ENCODE measurements at places on chromosomes 5 and 9.

- no peak for DNase-seq
These were observed 76.8 kb downstream of the PRLR start for GRCh38 chr5:35153375-35153932.

- no peak for DNase-seq
These were observed 23.0 kb upstream of the JAK2 start for GRCh38 chr9:4962085-4962484.

DNA sequence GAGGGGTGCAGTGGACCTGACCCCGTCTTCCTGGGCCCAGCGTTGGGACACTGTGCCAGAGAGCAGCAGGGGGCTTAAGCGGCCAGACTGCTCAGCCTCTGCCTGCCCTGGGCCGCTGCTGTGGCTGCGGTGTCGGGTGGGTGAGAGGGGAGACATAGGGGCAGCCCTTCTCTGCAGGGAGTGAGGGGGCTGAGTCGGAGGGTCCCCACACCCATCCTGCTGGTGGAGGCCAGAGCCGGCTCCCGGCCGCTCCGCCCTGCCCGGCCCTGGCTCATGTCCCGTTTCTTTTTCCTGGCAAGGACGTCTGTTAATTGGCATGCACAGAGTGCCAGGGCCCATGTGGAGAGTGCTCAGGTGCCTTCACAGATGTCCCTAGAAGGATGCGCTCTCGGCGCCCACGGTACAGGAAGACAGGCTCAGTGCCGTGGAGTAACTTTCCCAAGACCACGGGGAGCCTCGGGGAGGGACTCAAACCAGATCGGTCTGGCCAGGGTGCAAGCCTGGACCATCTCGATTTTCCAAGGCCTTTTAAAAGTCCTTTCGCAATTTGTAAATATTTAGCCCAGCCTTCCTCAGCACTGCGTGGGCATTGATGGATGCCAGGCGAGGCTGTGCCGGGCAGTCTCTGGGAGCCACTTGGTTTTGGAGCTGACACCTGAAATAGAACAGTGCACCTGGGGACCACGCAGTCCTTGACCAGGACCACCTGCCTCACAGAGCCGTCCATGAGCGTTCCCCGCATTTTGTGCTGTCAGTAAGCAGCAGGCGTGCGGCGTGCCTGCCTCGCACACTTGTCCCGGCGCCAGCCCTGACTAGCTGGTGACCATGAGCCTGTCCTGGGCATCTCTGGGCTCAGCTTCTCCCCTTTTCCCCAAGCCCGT is 60.9 kb downstream of the RXRA start:
- no peak for DNase-seq

DNA sequence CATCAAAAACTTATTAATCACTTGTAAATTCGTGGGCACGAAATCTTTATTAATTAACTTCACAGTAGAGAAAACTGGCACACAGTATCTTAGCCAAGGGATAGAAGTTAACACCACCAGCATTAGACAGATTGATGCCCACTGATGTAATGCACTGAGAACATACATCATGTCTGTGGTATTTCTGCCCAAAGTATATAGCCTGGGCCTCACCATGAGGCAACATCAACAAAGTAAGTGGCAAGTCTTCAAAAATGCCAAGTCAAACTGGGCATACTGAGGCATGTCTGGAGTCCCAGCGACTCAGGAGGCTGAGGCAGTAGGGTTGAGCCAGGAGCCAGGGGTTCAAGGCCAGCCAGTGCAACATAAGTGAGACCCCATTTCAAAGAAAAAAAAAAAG is 79.5 kb downstream of the GLIS3 start:
- no peak for DNase-seq

DNA sequence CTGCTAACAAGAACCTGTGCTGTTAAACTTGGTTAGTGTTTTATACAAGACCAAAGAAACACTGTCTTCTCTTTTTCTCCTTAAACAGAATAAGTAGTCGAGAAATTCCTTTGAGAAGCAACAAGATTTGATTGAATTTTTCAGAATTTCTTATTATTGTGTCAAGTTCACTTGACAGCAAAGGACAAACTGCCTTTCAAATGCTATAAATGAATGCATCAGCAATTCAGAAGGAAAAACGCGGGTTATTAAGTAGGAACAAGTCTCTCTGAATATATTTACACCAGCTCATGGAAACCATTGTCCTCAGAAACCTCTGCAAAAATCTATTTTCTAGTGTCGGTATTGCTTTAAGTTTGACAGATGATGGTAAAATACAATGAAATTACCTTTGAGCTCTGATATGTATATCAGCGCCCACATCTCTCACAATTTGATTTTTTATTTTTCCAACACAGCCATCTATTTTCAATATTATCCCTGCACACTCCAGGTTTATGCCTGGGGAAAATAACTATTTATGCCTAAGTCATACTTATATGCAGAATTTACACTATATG is 4.4 kb downstream of the ATP10B start:
- no peak for DNase-seq

DNA sequence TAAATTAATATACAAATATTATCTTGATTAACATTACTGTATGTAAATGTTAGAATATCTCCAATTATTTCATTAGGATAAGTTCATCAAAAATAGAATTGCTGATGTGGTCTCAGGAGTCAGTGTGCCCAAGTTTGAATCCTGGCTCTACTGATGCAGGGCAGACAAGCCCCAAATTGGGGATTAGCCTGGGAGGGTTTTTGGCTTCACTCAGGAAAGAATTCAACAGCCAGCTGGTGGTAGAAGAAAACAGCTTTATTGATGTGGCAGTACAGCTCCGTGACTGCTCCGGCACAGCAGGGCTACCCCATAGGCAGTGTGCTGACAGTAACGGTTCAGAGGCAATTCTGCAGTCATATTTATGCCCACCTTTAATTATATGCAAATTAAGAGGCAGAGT is 32.5 kb downstream of the COL27A1 start:
- DNase-seq = no peak

- DNase-seq = no peak
These were observed 20.0 kb upstream of the PITX1 start for GRCh38 chr5:135053989-135054388.

DNA sequence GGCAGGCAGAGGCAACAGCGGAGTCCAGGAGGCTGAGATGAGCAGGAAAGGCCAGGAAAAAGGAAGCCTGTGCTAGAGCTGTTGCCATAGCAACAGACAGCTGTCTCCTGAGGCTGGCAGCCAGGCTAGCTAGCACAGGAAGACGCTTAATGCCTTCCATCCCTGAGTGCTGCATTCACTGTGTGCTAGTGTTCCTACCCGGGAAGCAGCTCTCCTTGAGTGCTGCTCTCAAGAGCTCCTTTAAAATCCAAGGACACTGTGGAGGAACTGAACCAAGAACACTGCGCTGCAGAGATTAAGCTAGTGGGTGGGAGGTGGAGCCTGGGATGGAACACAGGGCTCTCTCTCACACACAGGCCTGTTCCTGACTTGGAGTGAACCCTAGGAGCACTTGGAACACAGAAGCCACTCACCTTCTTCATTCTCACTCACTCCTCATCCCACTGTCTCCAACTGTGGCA is 53.5 kb upstream of the IL7R start:
- no peak for DNase-seq
